ENCODE measurements at places on chromosomes 6 and 20.

GRCh38 chr20:20521736-20522135, 153.8 kb downstream of the INSM1 start:
- DNase-seq = no peak

- no peak for DNase-seq
Measured at GRCh38 chr6:12594530-12594893, 122.1 kb upstream of the PHACTR1 start.

GRCh38 chr6:158150701-158151100, 17.4 kb downstream of the SERAC1 start:
- no peak for DNase-seq

DNA sequence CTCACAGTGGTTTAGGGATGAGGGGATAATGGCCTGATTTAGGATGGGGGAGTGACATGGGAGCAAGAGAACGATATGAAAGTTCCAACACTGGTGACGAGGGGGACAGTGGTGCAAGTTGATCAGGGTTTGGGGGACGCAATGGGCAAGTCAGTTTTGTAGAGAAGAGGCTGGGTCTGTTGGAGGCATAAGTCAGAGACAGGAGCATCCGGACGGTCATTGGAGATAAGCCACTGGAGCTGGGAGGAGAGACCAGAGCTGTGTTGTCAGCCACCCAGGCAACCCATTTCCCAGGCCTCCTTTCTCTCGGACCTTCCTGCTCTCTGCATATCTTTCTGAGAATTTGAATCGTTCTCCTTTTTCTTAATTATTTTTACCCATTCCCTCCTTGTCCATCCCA, 9.5 kb downstream of the DNPH1 start:
- no peak for DNase-seq

GRCh38 chr6:107079429-107079828, 35.9 kb downstream of the BEND3 start:
- DNase-seq = no peak

DNA sequence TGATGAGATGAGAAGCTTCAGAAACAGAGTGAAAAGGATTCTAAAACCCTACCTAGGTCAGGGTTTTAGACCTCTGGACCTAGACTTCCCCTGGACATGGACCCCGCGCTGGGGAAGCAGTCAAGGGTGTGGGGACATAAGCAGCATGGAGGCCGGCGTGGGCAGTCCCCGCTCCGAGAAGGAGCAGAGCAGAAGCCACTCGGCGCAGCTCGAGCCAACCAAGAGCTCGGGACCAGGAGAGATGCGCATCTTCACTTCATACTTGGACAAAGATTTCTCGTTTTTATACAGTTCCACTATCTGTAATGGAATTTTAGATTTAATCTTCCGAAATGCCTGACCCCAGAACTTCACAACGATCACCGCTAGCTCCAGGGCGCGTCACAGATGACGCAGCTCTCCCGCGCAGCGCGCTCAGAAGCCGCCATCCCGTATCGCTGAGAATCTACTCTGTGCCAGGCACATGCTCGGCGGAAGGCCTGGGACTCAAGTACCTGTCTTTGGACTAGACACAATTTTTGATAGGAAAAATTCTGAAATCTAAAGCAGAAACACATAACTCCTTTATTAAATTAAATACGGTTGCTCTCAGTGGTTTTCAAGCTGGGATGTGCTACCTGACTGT, 60.3 kb downstream of the WDR27 start:
- no peak for DNase-seq

DNA sequence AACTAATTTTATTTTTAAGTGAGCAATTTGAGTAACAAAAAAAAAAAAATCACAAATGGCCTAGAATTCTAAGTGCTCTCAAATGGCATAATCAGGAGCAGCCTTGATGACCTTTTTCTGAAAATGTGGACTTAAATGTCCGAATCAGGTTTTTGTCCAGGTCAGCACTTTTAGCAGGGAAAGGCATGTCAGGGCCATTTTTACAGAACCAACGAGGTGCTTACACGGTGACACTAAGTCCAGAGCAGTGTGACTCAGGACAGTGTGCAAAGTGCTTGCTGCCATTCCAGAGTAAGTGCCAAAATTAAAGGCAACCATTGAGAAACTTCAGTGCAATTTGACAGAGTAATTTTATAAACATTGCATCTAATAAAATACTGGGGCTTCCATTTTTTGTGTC, 127.8 kb downstream of the KIF16B start:
- DNase-seq = no peak
